ENCODE measurements at places on chromosomes 6 and 20.

- no peak for DNase-seq
Measured at GRCh38 chr6:1013656-1014430, 298.1 kb upstream of the FOXQ1 start.

DNA sequence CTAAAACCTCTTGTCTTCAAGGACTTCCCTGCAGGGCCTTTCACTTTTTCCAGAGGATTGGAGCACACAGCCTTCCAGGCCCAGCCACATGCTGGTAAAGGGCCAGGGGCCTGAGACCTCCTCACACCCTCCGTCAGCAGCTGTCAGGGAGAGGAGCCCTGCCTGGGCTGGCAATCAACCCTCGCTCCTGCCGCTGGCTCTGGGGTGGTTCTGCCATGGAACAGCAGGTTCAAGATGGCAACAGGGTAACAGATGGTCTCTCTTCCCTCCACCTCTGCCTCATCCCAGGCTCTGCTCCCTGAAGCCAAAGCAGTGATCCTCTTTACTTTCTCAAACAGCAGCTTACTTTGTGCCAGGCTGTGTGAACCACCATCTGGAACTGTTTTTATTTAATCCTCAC lies 23.8 kb downstream of the PCNA start:
- DNase-seq: no peak

DNA sequence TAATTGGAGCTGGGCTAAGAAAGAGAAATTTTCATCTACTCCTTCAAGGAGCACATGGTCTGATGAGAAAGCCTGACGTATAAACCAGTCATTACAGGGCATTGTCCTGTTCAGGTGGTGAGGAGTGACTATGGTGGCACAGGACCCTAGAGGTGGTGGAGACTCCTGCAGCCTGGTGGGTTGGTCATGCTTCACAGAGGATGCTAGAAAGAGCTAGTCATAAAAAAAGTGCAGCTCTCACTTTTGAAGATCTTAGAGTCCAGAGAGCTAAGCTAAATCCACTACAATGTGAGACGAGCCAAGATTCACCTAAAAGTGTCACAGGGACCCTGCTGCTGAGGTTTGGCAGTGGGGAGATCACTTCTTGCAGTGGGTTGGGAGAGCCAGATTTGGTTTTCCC lies 9.8 kb upstream of the ZNF831 start:
- no peak for DNase-seq

DNA sequence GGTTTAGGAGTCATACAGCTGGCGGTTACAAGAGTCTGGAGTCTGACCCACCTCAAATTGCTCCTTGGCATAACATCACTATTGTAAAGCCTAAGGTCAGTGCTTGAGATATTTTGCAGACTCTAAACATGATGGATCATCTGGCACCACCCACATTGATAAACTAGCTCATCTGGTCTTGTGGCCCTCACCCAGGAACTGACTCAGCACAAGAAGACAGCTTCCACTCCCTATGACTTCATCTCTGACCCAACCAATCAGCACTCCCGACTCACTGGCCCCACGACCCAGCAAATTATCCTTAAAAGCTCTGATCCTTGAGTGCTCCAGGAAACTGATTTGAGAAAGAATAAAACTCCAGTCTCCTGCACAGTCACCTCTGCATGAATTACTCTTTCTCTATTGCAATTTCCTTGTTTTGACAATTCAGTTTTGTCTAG lies 115.9 kb downstream of the CD24 start:
- no peak for DNase-seq

DNA sequence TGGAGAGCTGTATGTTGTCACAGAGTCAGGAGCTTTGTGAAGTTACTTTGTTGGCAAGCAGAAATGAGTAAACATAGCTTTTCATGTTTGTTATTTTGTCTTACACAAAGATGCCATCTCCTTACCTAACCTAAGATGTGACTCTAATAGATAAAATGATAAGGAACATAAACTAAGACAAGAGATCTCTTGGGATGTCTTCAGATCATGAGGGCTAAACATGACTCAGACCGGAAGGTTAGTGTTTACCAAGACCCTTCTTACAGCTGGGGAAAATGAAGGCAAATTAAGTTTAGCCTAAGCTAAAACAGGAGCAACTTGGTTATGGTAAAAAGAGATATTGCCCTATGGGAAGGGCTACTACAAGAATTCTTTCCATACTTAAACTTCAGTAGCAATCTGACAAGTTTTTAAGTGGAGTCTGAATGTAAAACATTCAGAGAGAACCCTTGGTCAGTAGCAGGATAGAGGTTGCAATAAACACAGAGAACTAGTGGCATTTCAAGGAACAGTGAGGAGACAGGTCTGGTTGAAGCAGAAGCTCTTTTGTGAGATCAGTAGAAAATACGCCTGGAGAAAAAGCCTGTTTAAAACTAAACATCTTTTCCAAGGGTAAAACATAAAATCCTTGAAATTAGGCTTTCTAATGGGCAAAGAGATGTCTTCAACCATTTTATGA lies 29.9 kb downstream of the SGK1 start:
- DNase-seq: no peak

GRCh38 chr20:14418376-14418775 lies 81.0 kb upstream of the FLRT3 start:
- no peak for DNase-seq

- no peak for DNase-seq
Measured at GRCh38 chr6:31122791-31123706, 2.8 kb upstream of the CDSN start.

DNA sequence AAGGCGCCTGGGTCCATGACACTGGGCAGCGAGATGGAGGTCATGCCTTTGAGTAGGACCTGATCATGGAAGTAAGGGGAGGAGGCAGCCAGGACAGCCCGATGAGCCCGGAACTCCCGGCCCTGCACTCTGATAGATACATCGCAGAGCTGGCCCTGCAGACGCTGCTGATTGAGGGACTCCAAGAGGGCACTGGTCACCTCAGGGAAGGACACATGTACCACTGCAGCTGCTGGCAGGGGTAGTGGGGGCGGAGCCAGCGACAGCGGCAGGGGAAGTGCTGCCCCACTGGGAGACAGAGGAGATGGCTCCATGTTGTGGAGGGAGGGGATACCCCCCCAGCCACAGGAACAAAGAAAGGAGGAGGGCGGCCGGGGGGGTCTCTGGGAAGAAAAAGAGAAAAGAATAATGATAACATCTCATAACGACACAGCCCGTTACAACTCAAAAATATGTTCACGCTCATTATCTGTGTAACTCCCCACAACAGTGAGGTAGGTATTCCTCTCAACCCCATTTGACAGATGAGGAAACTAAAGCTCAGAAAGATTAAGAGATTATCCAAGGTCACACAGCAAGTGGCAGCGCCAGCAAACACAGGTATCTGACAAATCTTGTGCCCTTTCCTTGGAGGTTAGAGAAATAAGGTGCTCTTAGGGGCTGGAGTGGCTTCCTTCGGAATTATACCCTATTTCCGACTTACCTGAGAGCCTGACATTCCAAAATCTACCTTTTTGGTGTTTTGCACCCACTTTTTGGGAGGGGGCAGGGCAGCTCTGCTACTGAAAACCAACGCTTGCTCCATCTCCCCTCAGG lies 733 bp downstream of the ZBTB22 start:
- DNase-seq: no peak

GRCh38 chr6:109187399-109188114 lies 92.2 kb downstream of the CEP57L1 start:
- DNase-seq: peak; percentile 46

GRCh38 chr20:4502756-4503155 lies 219.0 kb upstream of the PRND start:
- no peak for DNase-seq

- no peak for DNase-seq
Measured at GRCh38 chr20:6679086-6679485, 88.4 kb upstream of the BMP2 start.

DNA sequence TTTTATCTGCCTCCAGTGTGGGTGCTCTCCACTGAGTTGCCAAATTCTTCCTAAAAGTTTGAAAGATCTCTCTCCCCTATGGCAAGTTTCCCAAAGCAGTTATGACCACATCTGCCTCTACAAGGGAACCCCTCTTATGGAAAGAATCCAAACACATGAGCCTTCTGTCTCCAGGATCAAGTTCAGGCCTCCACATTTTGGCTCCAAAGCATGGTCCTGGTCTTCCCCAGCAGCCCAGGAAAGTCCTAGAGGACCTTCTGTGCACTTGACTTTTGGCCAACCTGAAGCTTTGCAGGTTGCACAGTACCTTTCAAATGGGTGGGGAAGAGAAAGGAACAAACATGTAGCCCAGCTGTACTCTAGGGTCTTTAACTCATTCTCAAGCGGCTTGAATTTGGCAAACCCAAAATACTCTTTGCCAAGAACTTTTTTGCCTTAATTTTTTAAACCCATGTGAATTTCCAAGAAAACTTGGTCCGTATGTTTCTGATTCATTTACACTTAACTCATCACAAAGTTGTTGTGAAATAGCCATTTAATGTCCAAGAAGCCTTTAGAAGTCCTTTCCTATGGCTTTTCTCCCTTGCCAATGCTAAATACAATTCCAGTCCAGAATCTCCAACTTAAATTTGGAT lies 240.1 kb upstream of the TBX18 start:
- no peak for DNase-seq

DNA sequence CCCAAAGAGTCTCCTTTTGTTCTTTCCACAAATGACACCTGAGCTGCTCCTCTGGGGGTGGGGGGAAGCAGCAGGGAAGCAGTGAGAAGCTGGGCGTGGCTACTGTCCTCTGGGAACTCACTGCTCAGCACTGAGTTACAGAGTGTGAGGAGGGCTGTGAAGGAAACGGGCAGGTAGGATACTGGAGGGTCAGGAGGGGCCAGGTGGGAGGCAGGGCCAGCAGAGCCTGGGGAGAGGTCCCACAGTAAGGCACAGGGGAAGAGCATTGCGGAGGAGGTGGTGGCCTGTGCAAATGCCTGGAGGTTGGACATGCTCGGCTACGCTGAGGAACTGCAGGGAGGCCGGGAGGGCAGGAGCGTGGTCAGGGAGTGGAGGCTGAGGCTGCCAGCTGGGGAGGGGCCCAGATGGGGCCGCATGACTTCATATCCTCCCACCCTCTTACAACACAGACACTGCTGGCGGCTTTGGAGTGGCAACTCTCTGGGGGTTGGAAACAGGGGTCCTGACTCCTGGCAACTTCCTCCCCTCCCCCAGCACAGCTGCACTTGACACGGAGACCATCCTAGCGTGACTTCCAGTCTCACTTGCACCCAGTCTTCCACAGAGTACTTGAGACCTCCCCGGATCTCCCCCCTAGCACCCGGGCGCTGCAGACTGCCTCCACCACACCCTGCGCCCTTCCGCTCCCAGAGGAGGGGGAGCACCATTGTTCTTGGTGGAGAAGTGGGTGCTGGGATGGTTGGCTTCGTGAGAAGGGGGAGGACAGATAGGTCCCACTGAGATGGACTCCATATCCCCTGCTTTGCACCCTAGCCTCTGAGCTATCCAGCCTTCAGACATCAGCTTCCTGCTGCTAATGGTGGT lies 34.2 kb downstream of the RBM38 start:
- DNase-seq: no peak

GRCh38 chr6:133132466-133132971 lies 108.6 kb upstream of the EYA4 start:
- DNase-seq: no peak
